Activated B cell treated with CpG ODN at 0.5 μM for 24 hours (primary cell): ENCODE measurements at places on chromosomes 7 and 10. TPM values are rescaled to one million over a fixed set of nuclear protein-coding genes. Genes with fewer than 3 reads are reported as not detected.

DNA sequence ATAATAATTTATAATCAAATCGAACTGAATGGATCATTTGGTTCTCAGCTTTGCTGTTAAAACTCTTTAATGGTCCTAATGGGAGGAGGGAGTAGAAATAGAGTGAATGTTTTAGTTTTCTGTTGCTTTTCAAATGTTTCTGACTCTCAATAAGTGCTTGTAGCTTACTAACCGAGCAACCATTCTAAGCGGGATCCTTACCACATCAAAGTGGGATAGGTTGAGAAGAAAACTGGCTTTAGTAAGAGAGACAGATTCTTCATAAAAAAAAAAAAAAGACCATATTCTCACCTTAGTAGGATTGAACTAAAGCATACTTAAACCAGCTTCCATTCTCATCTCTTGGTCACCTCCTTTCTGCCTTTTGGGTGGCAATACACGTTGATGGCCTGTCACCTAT is 584.2 kb downstream of the AUTS2 start:
- H3K27me3 ChIP-seq: no peaks in the 10 kb centered on the region
- DNase-seq: no peak
- H3K4me3 ChIP-seq: no peak overlapping the region
- no peak overlapping the region for H3K27ac ChIP-seq
- peaks cover 15% of the 10 kb centered on the region for H3K4me1 ChIP-seq

GRCh38 chr7:88172842-88173241 is 47.0 kb downstream of the SRI start:
- DNase-seq: no peak
- no peak overlapping the region for H3K4me3 ChIP-seq
- H3K36me3 ChIP-seq: no peaks in the 10 kb centered on the region
- no peaks in the 10 kb centered on the region for H3K27me3 ChIP-seq

- no peak overlapping the region for H3K27ac ChIP-seq
- peaks cover 20% of the 10 kb centered on the region for H3K4me1 ChIP-seq
- H3K27me3 ChIP-seq: peaks cover 30% of the 10 kb centered on the region
- no peak for DNase-seq
These were observed 1.1 kb downstream of the PLXDC2 start for GRCh38 chr10:19817231-19817933.

- no peak overlapping the region for H3K27ac ChIP-seq
- H3K4me3 ChIP-seq: no peak overlapping the region
- H3K27me3 ChIP-seq: peaks cover 1% of the 10 kb centered on the region
These were observed 16.4 kb upstream of the PARP12 start for GRCh38 chr7:140079121-140079536.

DNA sequence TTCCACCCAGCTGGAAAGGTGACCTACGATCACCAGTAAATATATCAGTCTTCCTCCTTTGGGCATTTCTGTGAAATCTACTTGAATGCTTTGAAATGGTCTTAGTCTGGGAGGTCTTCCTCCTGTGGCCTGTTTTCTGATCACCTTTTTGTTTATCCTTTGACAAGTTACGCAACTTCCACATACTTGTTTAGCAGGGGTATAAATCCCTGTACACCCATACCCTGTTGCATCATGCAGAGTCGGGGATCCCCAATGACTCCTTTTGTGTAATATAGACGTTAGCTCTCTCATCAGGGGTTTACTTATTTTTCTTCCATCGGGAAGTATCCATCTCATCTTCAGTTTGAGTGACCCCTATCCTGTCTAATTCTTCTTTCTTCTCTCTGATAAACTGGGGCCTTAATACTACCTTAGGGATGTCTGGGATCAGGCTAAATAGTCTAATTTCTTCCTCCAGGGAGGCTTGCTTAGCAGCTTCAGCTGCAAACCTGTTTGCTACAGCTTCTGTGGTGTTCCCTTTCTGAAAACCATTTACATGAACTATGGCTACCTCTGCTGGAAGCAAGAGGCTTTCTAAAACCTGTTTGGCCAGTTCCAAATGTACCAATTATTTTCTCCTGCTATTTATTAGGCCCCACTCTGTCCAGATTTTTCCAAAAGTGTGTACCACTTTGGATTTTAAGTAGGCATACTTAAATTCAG is 25.8 kb downstream of the MAPK8 start:
- H3K4me1 ChIP-seq: peaks cover 3% of the 10 kb centered on the region
- no peaks in the 10 kb centered on the region for H3K27me3 ChIP-seq
- no peak overlapping the region for H3K27ac ChIP-seq

- DNase-seq: no peak
- no peaks in the 10 kb centered on the region for H3K27me3 ChIP-seq
- H3K27ac ChIP-seq: no peak overlapping the region
- no peaks in the 10 kb centered on the region for H3K36me3 ChIP-seq
- no peaks in the 10 kb centered on the region for H3K4me1 ChIP-seq
- no peak overlapping the region for H3K4me3 ChIP-seq
These were observed 200.5 kb upstream of the KIAA1217 start for GRCh38 chr10:24008164-24009091.

DNA sequence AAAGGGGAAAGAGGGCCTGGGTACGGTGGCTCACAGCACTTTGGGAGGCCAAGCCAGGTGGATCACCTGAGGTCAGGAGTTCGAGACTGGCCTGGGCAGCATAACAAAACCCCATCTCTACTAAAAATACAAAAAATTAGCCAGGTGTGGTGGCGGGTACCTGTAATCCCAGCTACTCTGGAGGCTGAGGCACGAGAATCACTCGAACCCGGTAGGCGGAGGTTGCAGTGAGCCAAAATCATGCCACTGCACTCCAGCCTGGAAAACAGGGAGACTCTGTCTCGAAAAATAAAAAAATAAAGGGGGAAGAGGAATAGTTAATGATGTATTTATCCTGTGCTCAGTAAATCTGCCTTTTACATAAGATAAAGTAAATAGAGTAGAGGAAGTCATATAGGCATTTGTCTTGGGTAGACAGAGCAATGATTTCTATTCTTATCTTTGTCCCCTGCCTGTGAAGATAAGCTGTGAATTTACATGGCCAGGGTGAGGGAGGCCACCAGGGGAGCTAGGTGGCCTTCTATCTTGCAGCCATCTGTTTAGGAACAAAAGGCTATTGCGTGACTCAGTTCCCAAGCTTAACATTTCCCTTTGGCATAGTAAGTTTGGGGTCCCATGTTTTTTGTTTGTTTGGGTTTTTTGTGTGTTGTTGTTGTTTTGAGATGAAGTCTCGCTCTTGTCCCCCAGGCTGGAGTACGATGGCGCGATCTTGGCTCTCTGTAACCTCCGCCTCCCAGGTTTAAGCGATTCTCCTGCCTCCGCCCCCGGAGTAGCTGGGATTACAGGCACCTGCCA is 73.2 kb upstream of the GTF2I start:
- H3K4me1 ChIP-seq: peaks cover 20% of the 10 kb centered on the region
- no peaks in the 10 kb centered on the region for H3K27me3 ChIP-seq

GRCh38 chr10:75525067-75525466 is 93.6 kb downstream of the LRMDA start:
- no peak overlapping the region for H3K27ac ChIP-seq
- H3K27me3 ChIP-seq: peaks cover 11% of the 10 kb centered on the region
- no peaks in the 10 kb centered on the region for H3K36me3 ChIP-seq
- no peak overlapping the region for H3K4me3 ChIP-seq
- no peak for DNase-seq

GRCh38 chr10:65793738-65794425 is 1132.0 kb upstream of the LRRTM3 start:
- no peaks in the 10 kb centered on the region for H3K36me3 ChIP-seq
- no peak for DNase-seq
- no peak overlapping the region for H3K27ac ChIP-seq
- H3K4me1 ChIP-seq: no peaks in the 10 kb centered on the region
- no peak overlapping the region for H3K4me3 ChIP-seq

GRCh38 chr10:59060852-59061251 is 115.6 kb upstream of the PHYHIPL start:
- no peaks in the 10 kb centered on the region for H3K36me3 ChIP-seq
- H3K27me3 ChIP-seq: no peaks in the 10 kb centered on the region
- H3K27ac ChIP-seq: no peak overlapping the region
- no peak overlapping the region for H3K4me3 ChIP-seq
- H3K4me1 ChIP-seq: no peaks in the 10 kb centered on the region

- H3K4me1 ChIP-seq: peaks cover 19% of the 10 kb centered on the region
- no peak overlapping the region for H3K27ac ChIP-seq
- no peaks in the 10 kb centered on the region for H3K27me3 ChIP-seq
- no peak for DNase-seq
These were observed 2.2 kb downstream of the FGFBP3 start for GRCh38 chr10:91907033-91907594.

PDE1C gene
- not detected in 2 replicates for total RNA-seq

ZNF485 gene
- total RNA-seq: 7.6 and 9.0 TPM in 2 replicates

MKLN1 gene
- 48.9 and 64.6 TPM in 2 replicates for total RNA-seq
